Activated CD4-positive, CD25-positive, alpha-beta regulatory T cell treated with anti-CD3 and anti-CD28 coated beads, Interleukin-2, amount 50 U/mL, for 16 hours (primary cell): ENCODE measurements at places on chromosomes 6 and 20.

GRCh38 chr6:169944061-169944337, 192.6 kb downstream of the ERMARD start:
- no peak for DNase-seq

DNA sequence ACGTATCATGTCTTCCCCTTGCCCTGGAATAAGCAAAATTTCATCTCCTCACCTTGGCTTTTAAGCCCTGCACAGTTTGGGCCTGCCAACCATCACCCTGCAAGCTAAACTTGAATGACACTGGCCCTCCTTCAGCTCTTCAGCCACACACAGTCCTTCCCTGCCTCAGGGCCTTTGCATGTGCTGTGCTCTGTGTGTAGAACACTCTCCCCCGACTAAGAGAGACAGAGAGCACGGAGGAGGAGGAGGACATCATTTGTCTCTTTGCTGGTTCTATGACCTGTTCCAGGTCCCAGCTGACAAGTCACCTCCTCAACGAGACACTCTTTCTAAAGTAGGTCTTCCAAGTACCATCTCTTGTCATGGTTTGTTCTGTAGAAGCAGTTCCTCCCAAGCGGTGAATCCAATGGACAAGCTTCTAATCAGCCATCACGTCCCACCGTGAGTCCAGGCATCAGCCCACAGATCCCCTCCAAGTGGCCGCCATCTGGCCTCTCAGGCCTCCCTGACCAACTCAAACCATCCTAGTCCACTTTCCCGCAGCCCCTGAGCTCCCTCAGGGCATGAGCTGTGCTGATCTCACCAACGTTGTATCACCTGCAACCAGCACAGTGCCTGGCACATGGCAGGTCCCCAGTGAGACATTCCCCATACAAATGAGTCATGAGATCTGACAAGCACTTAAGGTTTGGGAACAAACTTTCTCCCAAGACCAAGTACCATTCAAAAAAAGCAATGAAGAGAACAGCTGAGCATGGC, 30.5 kb downstream of the NFATC2 start:
- DNase-seq, result no peak

GRCh38 chr6:157019115-157019641, 242.0 kb downstream of the ARID1B start:
- DNase-seq, result no peak

- DNase-seq, result no peak
Observed at GRCh38 chr6:11318835-11319813, 86.7 kb upstream of the NEDD9 start.

DNA sequence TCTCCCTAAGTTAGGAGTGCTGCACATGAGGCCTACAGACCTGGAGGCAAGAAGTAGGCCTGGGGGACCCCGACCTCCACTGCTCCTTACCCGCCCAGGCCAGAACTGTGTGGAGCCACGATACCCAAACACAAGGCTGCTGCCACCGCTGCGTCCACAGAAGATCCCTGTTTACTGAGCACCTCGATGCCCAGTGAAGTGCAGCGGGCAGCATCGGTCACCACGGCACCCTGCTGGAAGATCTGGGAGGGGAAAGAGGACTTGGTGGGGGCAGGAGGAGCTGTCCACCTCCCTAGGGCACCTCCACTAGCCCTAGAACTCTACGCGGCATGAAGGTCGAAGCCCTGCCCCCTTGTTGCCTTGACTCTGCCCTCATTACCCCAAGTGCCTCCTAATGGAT, 9.9 kb downstream of the GGT7 start:
- no peak for DNase-seq

- no peak for DNase-seq
Observed at GRCh38 chr20:4038676-4039370, 23.5 kb upstream of the RNF24 start.

GRCh38 chr6:143634486-143634885, 43.3 kb upstream of the PHACTR2 start:
- no peak for DNase-seq

DNA sequence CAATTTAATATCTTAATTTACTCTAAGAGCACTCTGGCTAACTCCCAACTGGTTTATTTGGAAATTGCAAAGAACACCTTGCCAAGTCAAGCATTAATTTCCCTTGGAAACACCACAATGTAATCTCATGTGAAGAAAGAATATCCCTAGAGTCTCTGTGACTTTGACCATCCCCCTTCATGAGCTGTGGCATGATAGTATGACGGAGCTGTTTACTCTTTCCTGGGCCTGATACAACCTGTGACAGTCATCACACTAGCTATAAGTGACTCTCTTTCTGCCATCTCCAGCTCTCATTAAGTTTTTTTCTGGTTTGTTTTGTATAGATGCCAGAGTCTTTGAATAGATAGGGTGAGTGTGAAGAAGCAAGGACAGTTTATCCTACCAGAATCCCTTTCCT, 470.3 kb upstream of the JARID2 start:
- no peak for DNase-seq

GRCh38 chr20:59828125-59829053, 105.0 kb downstream of the SYCP2 start:
- no peak for DNase-seq

DNA sequence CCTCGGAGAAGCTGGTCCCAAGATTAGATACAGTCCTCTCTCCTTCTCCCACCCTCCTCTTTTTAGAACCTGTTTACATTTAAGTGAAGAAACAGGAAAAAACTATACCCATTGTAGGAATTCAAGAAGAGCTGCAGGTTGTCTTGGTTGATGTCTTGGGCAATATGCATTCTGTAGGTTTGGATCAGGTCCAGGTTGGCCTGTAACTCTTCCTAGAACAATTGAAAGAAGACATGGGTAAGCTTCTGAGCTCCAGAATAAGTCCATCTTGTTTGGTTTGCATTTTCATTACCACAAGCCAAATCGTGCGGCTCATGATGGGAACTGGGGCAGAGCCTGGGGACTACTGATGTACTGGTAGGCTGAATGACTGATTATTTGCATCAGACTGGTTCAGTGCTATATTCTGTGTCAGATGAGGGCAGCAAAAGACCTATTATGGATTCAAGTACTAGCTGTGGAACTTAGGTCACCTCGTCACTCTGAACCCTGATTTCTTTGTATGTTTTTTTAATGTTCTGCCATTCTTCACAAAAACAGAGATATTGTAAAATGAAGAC, 20.3 kb upstream of the SLA2 start:
- DNase-seq, result no peak

DNA sequence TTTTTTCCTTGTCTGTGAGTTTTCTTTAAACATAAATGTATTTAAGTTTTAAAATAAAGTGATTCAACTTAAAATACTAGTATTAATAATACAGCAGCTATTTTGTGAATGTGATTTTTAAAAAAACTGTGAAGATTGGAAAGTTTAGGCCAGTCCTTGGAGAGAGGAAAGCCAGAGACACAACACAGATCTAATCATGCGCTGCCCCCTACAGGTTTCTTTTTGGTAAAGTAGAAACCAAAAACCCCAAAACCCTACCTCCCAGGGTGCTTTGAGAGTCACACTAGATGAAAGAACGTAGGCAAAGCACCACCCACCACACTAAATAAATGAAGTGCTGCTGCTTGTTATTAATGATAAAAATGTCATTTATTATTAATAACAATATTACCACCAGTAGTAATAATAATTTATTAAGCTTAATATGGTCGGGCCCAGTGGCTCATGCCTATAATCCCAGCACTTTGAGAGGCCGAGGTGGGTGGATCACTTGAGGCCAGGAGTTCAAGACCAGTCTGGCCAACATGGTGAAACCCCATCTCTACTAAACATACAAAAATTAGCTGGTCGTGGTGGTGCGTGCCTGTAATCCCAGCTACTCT, 33.7 kb downstream of the SLC9A8 start:
- peak; percentile 27 for DNase-seq

- no peak for DNase-seq
Observed at GRCh38 chr6:165231581-165232561, 77.5 kb downstream of the C6orf118 start.

GRCh38 chr6:140311146-140311545, 936.7 kb upstream of the CITED2 start:
- no peak for DNase-seq

- DNase-seq, result no peak
Observed at GRCh38 chr6:161292145-161292544, 18.3 kb upstream of the AGPAT4 start.

- DNase-seq, result no peak
Observed at GRCh38 chr6:132675002-132675401, 16.0 kb upstream of the TAAR1 start.

DNA sequence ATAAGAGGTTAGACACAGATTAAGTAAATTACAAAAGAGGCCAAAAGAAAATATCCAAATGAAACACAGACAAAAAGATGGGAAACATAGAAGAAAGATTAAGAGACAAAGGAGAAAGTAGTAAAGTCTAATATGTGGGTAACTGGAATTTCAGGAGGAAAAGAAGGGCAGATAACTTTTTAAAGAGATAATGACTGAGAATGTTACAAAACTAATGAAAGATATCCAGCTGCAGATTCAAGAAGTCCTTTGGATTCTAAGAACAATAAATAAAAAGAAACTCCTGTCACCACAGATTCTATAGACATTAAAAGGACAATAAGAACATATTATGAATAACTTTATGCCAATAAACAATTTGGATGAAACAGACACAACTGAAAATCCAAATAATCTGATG, 90.1 kb downstream of the WASF1 start:
- no peak for DNase-seq

DNA sequence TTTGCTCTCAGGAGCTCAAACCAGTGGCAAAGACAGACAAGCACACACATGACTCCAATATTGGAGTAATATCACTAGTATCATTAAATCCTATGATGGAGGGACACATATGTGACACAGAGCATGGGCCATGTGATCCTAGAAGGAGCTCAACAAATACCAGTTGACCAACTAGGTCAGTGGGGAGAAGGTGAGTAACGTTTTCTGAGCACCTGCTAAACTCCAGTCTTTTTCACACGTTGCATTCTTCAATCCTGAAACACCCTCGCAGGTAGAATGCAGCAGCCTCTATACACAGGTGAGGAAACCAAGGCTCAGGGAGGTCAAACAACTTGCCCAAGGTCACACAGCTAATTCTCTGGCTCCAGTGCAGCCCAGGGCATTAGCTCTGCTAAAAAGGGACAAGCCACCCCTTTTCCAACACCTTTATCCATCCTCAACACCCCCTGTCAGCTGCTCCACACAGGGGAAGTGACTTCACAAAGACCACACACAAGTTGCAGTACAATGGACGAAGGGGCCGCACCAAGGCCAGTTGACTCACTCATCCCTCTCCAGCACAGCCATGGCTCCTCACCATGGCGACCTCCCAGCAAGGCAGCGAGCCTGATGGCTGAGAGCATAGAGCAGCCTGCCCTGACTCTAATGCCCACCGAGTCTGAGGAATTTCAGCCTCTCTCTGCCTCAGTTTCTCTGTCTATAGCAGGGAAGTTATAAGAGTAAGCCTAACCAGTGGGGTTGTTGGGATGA, 4.4 kb downstream of the CAPN11 start:
- DNase-seq, result no peak

GRCh38 chr6:3013486-3013885, 13.8 kb downstream of the NQO2 start:
- no peak for DNase-seq

- DNase-seq, result no peak
Observed at GRCh38 chr6:105603788-105604586, 201.1 kb upstream of the PREP start.

DNA sequence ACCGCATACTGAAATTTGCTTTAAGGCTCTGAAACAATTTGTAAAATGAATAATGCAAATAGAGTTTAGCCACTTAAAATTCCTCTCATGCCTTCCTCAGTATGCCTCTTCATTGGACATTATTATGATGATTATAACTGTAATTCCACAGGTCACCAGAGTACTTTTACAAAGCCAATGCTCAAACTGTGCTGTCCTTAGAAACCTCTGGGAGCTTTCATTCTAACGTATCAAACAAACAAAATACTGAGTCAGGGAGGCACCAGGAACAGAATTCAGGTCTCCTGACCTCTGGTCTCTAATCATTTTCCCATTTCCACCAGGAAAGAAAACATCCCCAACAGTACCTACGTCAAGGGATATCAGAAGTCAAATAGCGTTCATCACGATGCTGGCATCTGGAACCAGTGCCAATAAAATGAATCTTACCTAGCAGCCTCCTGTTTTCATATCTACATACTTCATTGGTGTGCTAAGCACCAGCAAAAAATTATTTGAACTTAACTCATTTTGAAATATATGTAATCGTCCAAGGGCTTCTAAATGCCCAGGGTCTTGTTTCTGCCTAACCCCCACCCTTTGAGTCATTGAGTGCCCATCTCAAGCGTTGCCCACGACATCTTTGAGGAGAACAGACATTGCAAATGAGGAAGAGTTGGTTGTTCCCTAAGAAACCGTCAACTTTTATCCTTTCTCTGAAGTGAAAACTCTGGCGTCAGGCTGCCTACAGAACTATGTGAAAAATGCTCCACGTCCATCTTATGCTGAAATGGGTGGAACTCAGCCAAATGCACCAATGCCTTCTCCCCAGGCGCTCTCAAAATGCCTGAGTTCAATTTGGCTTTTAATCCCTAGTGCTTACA, 37.9 kb downstream of the NEDD9 start:
- no peak for DNase-seq

GRCh38 chr6:164195278-164195941, 780.9 kb downstream of the QKI start:
- no peak for DNase-seq

DNA sequence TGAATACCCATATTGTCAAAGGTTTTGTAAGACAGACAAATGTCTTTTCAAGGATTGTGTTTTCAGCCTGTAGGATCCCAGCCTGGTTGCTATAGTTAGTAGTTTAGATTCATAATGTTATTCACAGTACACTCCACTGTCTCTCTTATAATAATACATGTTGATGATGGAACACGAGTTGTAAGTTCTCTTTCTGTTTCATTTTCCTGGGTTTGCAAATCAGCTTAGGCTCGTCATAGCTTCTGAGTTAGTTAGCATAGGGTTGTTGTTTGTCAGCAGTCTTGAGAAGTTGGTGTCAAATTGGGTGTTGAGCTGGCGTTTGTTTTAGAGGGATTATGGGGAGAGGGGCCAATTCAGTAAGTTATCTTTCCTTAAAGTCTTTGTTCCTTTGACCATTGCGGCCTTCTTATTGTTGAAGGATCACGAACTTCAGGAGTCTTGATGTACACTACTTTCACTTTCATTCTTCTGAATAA, 45.8 kb downstream of the QKI start:
- DNase-seq, result no peak

DNA sequence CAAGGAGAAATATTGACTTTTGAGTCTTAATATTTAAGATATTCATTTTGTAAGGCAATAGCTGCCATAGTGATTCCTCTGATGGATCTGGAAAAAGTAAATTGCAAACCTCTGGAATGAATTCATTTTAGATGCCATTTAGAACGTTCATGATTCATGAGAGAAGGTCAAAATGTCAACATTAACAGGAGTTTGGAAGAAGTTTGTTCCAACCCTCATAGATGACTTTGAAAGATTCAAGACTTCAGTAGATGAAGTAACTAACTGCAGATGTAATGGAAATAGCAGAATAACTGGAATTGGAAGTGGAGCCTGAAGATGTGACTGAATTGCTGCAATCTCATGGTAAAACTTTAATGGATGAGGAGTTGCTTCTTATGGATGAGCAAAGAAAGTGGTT, 100.9 kb upstream of the CCN2 start:
- DNase-seq, result no peak

- peak; percentile 36 for DNase-seq
Observed at GRCh38 chr6:41682056-41682477, 43.8 kb downstream of the MDFI start.
